ENCODE measurements at places on chromosomes 5 and 9.

- DNase-seq, result no peak
Measured at GRCh38 chr9:70529833-70530232, 115.4 kb upstream of the KLF9 start.

DNA sequence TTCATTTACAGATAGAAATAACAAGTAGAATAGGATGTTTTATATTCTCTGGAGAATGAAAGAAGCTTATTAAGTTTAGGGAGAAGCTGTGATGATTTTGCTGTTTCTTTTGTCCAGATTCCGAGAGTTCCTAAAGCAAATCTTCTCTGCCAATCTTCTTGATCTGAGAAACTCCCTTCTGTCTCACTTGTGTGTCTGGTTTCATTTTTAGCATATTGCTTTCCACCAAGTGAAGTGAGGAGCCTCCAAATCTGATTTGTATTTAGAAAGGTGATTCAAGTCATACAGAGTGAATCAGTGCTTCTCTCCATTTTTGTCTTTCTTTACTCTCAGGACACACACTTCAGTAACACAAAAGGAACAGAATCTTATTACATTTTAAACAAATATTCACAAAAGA lies 48.4 kb downstream of the STX17 start:
- DNase-seq, result peak; percentile 9

DNA sequence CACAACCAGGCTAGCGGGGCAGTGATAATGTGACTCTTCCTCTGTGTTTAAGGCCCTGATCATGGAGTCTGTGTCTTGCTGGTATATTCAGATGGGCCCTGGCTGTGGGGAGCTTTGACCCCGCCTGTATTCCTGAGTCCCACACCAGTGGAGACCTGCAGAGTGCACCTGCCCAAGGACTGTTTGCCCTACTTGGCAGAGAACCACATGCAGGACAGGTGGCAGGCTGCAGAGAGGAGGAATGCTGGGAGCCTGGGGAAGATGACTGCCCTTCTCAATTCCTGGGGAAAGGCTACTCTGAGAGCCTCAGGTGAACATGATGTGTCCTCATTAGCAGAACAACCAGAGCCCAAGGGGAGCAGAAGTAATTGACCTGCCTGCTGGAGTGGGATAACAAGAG lies 36.2 kb downstream of the IARS1 start:
- DNase-seq, result no peak

GRCh38 chr9:113278840-113279239 lies 3.4 kb downstream of the PRPF4 start:
- DNase-seq, result no peak

DNA sequence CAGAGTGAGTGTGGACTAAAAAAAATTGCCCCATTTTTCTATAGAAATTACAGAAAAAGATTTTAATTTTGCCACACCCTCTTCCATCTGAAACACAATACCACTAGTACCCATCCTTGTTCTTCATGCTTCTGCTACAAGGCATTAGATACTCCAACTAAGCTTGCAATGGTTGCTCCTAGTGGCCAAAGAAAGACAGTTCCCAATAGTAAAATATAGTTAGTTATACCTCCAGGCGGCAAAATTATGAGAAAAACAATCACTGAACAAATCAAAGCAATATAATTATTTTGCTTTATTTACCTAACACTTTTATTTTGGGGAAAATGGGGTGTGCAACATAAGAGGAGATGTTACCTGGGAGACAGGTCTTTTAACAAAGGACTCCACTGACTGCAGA lies 101.2 kb downstream of the RAPGEF6 start:
- no peak for DNase-seq

DNA sequence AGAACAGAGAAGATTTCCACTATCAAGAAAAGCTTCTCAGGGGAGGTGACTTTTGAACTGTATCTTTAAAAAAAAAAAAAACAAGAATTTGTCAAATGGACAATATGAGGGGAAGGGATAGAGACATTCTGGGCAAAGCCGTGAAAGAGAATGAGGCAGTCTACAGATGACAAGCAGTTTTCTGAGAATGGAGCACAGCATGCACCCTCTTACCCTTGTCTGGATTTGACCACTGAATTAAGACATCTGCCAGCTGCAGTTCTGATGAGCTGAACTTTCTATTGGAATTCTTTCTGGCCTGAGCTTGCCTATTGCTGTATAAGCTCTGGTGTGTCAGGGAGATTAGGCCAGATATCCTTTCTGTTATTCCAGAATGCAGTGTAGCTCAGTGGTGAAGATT lies 10.3 kb upstream of the RANBP3L start:
- DNase-seq, result no peak

DNA sequence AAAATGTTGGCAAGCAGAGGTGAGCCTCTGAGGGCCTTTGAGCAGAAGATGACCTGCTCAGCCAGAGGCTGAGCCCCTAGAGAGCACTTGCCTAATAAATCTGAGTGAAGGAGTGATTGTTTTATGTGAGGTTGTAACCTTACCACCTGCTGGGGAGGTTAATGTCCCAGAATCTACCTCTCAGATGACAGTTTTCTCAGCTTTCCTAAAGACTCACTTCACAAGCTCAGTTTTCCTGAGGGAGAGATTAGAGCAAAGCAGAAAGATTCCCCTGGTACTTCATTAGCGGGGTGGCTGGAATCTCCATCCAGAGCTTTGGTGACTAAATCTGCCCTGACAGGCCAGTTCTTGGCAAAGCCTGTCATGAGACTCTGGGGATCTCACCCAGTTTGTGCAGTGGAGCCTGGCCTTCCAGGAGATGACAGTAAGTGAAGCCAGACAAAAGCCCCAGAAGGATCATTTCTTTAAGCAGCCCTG lies 48.8 kb upstream of the GALNT10 start:
- DNase-seq, result no peak

- DNase-seq, result no peak
Measured at GRCh38 chr5:163944738-163945137, 439.3 kb downstream of the MAT2B start.

GRCh38 chr5:2260211-2261003 lies 377.7 kb upstream of the IRX4 start:
- no peak for DNase-seq

GRCh38 chr5:33261305-33261704 lies 179.5 kb upstream of the TARS1 start:
- DNase-seq, result no peak

- no peak for DNase-seq
Measured at GRCh38 chr5:142530904-142531303, 155.0 kb downstream of the FGF1 start.

DNA sequence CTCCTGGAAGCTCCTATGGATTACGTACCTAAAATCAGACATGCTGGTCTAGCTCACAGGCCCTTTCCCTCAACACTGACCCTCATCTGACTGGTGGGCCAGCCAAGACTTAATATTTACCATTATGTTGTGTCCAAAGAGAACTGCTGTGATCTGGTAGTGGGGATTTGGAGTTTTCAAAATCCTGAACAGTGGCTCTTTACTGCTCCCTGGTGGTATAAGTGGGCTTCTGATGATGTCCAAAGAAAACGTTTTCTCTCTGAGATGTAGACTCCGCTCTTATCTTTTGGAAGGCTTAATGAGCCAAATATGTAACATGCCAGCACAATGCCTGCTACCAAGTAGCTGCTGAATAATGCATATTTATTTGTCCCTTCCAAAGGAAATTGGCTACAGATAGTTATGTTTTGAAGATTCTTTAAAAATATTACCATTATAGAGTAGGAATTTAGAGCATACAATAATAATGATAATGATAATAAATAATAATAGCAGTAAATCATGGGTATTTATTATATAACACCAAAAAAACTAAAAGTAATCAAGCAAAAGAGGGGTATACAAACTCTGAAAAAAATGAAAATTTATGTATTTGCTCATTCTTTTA lies 406.6 kb upstream of the TNC start:
- DNase-seq, result peak; percentile 1

DNA sequence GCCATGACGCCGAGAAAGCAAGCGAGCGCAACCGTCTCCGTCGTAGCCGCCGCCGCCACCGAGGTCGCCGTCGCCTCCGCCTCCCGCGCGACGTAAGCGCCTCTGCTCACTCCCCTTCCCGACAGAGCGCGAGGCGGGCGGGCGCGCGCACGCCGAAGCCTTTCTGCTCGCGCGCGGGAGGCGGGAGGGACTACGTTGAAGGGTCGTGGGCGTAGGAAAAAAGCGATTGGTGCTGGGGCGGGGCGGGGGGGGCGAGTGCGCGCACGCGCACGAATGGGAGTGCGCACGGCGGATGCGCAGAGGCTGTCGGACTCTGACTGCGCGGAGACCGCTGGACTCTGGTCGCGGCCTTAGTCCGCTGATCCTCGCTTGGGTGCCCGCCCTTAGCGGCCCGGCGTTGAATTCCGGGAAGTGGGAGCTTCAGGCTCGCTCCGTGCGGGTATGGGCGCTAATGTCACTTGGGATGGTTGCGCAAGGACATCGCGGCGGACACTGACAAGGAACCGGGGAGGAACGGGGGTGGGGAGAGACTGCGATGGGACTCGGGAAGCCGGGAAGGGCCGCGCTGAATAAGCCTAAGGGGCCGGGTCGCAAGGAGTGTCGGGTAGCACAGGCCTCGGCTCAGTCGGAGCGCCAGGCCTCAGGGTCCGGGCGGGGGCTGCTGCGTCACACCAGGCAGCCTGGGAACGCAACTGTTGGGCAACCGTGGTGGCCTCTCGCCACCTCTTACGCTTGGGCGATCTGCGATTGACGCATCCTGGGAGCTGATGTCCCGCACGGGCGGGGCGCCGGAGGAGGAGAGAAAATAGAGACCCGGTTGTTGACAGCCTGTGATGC lies at the start of gene CHD1:
CHD1 (minus strand) TSS at position 135 of the 837 bp plus-strand sequence. CDS start 2,621 bp downstream, outside the sequence.
- DNase-seq, result peak; percentile 100

DNA sequence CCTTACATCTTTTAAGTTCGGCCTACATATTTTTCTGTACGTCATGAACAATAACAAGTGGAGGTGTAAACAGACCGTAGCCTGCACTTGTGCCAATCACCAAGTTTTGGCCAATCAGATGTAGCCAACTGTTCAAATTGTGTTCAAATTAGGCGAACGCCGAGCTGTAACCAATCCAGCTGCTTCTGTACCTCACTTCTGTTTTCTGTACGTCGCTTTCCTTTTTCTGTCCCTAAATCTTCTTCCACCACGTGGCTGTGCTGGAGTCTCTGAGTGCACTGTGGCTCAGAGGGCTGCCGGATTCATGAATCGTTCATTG lies 26.4 kb downstream of the TRIM14 start:
- DNase-seq, result no peak

GRCh38 chr5:89178541-89178940 lies 295.6 kb upstream of the MEF2C start:
- no peak for DNase-seq

DNA sequence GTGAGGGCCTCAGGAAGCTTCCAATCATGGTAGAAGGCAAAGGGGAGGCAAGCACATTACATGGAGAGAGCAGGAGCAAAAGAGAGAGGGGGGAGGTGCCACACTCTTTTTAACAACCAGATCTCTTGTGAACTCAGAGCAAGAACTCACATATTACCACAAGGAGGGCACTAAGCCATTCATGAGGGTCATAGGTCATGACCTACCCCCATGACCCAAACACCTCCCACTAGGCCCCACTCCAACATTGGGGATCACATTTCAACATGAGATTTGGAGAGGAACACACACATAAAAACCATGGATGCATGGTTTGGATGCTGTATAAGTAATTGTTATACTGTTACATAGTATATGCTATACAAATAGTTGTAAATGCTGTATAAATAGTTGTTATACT lies 17.5 kb downstream of the POLK start:
- no peak for DNase-seq

DNA sequence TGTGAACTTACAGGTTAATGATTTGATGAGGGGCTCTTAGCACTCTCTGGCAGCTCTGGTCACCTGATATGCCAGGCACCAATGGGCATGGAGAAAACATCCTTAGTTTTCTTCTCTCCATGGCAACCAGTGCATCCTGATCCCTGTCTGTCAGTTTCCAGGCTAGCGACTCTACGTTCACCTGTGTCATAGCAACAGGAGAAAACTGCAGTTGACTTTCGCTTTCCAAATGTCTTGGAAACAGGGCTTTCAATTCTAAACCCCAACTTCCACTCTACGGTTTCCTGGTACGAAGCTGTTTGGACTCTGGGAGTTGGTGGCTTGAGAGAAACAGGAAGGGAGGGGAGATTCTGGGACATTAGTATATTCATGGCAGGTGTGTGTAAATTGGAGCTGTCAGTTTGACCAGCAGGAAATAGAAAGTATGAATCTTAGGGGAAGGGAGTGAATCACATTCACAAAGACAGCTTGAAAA lies 74.4 kb downstream of the SLC28A3 start:
- no peak for DNase-seq

DNA sequence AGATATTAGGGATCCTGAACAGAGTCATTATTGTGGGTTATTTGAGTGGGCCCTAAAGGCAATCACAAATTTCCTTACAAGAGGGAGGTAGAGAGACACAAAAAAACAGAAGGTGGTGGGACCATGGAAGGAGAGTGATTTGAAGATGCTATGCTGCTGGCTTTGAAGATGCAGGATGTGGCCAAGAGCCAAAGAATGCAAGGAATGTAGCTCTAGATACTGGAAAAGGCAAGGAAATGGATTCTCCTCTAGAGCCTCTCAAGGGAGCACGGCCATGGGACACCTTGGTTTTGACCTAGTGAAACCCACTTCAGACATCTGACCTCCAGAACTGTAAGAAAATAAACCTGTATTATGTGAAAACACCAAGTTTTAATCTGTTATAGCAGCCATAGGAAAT lies 53.8 kb downstream of the TTC39B start:
- DNase-seq, result no peak

- DNase-seq, result no peak
Measured at GRCh38 chr5:5885782-5886181, 463.3 kb downstream of the ICE1 start.

- no peak for DNase-seq
Measured at GRCh38 chr9:92608909-92609445, 61.0 kb downstream of the IPPK start.

DNA sequence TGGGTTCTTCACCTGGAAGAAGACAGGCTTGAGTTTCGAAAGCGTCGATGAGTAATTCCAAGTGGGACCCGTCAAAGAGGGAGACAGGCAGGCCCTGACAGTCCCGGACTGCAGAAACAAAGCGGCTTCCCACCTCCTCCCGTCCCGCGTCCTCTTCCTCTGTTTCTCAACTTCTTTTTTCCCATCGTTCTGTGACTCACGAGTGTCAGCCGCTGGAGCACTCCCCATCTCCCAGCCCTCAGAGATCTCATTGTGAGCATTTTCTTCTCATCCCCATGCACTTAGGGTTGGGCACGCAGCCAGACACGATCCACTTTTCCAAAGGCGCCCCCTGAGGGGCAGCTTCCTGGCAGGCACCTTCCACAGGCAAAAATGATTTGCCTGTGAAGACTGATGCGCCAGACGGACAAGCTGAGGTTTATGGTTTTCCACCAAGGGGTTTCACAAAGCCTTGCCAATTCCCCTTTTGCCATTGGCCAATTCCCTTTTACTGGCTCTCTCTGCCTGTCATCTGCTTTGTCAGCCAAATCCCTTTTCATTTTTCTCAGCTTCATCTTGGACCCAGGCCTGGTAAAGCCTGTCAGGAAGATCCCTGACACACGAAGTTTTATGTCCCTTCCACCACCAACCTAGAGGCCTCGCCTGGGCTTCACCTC lies 86.5 kb upstream of the ANKRD55 start:
- no peak for DNase-seq
